ENCODE measurements at places on chromosomes 7 and 10.

- DNase-seq: no peak
Measured at GRCh38 chr10:122044045-122044661, 55.2 kb downstream of the TACC2 start.

GRCh38 chr7:104548861-104549260 is 220.5 kb downstream of the LHFPL3 start:
- no peak for DNase-seq

- no peak for DNase-seq
Measured at GRCh38 chr7:1703871-1704810, 34.1 kb downstream of the ELFN1 start.

GRCh38 chr7:81333536-81333935 is 414.7 kb upstream of the SEMA3C start:
- no peak for DNase-seq

GRCh38 chr10:78944723-78945312 is 123.9 kb upstream of the ZMIZ1 start:
- DNase-seq: no peak

DNA sequence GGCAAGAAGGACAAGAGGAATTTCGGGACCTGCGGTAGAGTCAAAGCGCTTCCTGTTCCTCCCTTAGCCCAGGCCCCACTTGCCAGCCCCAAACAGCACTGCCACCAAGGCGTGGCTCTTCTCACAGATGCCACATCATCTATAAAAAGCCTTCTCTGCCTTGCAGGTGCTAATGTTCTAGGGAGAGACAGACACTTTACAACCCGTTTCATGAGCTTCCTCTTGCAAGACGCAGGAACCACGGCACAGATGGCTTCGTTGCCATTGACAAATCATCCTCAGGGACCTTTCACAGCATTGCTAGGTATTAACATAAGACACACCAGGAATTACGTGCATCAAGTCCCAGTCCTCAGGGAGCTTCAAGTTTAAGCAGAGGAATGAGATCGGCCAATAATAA is 180.9 kb downstream of the JCAD start:
- no peak for DNase-seq

- no peak for DNase-seq
Measured at GRCh38 chr7:112306903-112307302, 100.4 kb downstream of the ZNF277 start.
